Fibroblast of skin of right biceps (primary cell): ENCODE measurements at places on chromosomes 6 and 20.

DNA sequence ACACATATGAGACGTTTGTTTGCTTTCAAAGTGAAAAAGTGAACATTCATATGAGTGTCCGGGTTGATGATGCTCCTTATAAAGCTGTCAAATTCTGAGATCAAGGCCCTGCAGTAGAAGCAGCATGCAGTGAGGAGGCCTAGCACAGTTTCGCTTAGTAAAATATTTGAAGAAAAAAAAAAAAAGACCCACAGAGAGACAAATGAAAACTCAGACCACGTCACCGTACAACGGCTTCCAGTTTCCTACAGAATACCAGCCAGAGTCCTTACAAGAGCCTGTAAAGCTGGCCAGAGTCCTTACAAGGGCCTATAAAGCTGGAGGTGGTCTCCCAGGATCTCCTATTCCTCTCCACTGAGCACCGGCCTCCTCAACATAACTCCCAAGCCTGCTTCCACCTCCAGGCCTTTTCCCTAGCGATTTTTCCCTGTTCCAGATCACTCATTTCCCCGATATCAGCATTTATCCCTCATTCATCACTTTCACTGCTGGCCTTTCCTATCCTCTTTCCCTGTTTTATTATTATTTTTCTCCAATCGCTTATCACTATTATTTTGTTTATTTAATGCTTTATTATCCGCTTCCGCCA lies 1.5 kb upstream of the HMGN4 start:
- DNase-seq, result peak; percentile 87

DNA sequence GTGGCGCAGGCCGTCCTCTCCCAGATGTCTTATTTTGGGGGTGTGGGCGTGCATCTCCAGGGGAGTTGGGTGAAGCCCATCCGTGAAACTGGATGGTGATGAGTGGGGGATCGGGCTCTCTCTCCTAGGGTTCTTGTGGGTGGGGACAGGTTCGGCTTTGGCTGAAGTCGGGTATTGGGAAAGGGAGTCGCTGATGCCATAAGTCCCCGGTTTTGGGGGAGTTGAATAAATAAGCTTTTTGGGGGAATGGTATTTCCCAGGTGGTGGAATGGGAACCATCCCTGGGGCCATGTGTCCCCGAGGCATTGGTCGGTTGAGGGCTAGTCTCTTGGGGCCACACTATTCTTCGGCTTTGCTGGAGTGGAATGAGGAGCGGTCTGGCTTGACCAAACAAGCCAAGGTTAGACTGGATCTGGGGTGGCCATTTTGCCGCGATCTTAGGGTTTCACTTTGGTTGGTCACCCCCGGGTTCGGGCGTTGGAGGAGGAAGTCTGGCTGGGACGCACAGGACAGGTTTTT lies 481 bp downstream of the ZNF133 start:
- no peak for DNase-seq

DNA sequence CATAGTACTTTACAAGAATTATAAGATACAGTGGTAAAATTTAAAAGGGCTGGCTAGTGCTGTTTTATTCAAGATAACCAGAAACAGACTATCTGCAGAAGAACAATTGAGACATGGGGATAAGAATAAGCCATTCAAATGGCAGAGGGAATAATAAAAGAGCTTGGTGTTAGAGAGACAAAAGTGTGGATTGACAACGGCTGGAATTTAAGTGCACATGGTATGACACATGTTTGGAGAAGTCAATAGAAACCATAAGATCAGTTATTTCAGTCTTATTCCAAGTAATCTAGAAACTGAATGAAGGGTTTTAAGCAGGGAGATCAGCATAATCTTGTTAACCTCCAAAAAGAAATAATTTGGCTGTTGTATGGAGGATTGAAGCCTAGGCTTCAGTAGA lies 1205.5 kb upstream of the CITED2 start:
- DNase-seq, result no peak

DNA sequence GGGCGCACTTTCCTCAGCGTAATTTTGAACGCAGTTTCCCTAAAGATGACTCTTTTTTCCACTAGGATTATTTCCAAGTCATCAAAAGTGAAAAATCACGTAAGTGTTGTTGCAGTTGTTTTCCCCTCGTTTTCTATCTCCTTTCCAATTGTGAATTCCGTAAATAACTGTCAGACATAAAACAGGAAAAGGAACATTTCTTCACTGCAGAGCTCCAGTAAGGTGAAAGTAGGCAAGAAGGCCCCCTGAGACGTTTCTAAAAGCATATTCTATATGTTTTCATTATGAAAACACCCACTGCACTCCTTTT lies 17.8 kb downstream of the HIVEP2 start:
- no peak for DNase-seq

GRCh38 chr20:58986286-58986967 lies 5.4 kb downstream of the NELFCD start:
- DNase-seq, result no peak

DNA sequence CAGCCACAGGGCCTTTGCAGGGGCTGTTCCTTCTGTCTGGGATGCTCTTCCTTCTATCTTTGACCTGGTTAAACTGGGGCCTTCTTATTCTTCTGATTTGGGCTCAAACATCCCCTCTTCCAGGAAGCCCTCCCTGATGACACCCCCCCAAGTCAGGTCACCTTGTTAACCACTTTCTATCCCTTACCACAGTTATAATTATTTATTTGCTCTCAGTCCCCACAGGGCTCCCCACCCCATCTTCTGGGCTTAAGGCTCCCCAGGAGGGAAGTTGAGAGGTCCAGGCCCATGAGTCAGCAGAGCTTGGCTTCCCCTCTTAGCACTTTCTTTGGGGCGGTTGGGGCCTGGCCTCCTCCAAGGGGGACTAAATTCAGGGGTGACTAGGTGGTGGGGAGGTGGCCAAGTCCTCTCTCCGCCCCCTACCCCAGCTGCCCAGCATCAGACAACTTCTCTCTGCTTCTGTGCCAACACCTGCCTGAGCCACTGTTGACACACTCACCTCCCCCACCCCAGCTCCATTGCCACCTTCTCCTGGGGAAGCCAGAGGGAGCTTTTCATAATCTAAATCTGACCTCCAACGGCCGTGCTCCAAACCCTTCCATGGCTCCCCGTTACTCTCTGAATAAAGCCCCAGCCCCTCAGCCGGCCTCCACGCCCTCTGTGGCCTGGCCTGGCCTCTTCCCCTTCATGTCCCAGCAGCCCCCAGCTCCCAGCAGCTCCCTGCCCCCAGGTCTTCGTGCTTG lies 70.0 kb downstream of the CEBPB start:
- no peak for DNase-seq

DNA sequence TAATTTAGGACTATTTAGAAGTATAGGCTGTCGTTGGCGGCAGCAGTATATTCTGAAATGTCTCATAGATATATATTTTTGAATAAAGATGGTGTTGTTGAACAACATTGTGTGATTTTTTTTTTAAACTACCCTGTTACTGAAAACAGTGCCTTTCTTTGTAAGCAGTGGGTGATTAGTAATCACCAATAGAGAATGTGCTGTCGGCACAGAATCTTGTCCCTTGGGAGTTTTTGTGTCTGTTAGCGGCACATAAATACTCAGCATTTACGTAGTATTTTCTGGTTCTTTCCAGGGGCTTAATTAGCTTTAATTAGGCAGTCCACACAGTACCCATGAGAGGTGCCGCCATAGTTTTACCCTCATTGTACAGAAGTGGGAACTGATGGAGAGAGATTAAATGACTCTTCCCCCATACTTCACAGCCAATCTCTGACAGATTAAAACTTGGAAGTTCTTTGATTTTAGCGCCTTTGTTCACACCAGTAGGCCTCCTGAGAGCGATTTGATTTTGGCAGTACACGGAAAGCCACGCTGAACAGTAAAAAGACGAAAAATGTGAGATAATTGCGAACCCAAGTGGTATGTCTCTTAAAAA lies 58.8 kb downstream of the RPRD1B start:
- DNase-seq, result no peak

DNA sequence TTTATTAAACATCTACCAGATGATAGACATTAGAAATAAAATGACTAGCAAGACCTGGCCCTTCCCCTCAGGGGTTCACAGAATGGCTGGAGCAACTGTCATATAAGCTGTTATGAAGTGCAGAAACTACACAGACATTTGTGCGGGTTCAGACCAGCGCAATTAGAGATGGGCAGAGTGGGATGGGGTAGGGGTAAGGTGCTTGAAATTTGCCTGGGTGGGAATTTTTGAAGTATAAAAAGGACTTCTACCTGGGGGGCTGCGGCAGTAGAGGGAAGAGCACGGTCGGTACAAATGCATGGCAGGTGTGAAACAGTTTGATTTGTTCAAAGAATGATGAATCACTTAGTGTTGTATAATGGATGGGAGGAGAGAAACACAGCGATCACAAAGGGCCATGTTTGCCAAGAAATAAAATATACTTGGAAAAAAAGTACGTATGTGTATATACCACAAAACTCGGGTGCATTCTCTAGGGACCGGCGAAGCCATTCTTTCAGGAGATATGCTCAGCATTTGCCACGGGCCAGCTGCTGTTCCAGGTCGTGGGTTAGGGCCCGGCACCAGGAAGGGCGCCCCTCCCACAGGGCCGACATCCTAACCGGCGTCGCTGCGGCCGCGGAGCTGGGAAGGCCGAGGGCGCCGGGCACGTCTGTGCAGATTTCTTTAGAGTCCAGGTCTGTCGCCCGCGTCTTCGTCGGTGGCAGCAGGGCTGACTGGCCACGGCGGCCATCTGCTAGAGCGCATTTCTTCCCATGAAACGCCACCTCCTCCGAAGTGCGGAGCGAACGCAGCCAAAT lies 809 bp upstream of the NOL7 start:
- DNase-seq, result no peak

DNA sequence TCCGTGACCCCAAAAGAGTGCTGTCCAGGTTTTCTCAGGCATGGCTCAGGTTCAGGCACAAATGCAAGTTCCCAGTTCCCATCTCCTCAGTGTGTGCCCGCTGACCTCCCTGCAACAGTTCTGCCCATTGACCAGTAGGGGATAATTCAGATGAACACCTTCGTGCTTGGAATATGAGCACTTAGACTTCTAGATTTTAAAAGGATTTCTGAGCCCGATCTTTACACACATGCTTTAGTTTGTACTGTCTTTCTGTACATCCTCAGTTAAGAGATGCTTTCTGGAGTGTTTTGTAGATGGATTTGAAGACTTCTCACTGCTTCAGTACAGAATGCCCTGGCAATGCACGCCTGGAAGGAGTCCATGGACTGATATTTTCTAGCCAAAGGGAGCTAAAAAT lies 239.6 kb upstream of the PLCB4 start:
- DNase-seq, result no peak

DNA sequence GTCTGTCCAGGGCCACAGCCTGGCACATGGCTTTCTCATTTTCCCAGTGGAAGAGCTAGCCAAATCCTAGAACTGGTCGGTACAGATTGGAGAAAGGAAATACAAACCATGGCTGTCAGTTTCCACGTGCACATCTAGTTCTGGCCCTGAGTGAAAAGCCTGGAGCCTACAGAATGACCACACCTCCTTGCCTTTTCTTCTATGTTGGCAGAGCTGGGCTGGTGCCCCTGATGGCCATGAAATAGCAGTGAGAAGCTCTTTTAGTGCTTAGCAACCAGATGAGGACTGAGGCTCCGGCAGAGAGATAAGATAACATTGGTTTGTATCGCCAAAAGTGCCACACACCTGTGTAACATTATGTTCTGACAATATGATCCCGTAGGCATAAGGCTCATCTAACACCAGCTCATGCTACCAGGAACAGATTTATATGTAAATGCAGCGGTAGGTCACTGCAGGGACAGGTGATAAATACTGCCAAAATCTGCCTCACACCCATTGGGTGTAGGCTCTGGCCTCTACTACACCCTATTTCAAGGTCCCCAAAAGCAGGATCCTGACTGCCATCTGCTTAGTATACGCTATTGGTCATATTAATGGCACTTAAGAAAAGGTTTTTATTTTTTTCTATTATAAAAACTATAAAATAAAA lies 39.9 kb upstream of the TBC1D7 start:
- DNase-seq, result no peak

DNA sequence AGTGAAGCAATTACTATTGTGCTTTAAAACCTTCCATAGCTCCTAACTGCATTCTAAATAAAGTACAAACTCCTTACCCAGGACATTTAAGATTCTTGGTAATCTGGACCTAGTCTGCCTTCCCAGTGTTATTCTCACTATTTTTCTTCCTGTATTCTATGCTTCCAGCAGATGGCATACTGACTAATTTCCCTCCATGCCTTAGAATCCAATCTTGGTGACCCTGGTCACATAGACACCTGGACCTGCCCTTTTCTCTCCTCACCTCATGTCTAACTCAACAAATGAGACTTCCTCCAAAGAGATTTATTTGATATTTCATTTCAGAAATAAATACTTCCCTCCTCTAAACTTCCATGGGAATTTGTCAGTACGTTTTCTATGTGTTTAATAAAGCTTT lies 25.8 kb downstream of the ROS1 start:
- DNase-seq, result no peak

- no peak for DNase-seq
Measured at GRCh38 chr6:14555804-14556203, 438.2 kb downstream of the CD83 start.

DNA sequence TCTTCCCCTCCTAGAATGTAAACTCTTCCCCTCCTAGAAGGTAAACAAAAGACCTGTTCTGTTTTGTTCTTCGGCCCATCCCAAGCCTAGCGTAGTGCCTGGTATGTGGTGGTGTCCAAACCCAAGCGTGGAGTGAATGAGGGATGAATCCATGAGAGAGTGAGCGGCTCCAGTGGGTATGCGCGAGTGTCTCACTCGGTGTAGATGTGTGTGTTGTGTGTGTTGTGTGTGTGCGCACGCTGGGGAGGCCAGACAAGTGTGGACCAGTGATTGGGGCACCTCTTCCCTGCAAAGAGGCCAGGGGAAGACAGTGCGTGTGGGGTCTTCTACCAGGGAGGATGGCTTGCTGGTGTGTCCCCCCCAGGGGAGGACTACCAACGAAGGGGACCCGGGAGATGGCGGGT lies 392 bp upstream of the SLC2A10 start:
- DNase-seq, result no peak

GRCh38 chr6:166540631-166541331 lies 45.7 kb downstream of the RAMACL start:
- DNase-seq, result no peak

DNA sequence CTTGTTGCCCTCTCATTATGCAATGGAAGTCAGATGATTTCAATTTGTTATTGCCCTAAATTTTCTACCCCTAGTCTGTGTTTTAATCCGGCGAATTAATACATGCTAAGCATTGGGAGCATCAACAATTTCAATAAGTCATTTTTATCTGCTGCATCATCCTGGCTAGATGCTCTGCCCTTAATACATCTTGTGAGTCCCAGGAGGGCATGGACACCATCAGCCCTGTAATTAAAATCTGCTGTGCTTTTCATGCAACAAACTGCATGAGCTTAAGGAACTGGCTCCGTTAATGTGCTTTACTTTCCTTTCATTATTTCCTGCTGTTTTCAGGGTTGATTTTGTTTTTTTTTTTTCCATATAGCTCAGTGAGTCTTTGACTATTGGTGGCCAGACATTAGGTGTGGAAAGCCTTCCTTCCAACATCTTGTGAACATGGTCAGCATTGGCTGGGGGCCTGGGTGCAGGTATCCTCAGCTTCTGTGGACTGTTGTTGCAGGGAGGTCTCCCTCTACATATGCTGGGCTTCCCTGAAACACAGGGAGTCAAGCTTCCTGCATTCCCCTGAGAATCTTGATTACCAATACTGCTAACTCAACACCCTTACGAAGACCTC lies 8.5 kb upstream of the PBOV1 start:
- DNase-seq, result no peak
